ENCODE measurements at places on chromosomes 2 and 18.

DNA sequence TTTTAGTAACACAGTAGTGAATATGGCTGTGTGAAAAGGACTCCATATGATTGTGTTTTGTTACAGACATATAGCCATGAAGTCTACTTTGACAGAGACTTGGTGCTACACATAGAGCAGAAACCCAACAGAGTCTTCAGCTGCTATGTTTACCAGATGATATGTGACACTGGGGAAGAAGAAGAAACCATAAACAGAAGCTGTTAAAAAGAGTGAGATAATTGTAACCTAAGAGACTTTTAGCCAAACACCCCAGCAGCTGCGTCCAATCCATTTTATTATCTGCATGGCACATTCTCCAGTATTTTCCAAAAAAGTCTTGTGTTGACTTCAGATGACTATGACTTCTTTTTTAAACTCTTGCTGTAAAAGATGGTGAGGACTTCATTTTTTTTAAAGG lies 41.4 kb upstream of the CYBRD1 start:
- no peak for DNase-seq

DNA sequence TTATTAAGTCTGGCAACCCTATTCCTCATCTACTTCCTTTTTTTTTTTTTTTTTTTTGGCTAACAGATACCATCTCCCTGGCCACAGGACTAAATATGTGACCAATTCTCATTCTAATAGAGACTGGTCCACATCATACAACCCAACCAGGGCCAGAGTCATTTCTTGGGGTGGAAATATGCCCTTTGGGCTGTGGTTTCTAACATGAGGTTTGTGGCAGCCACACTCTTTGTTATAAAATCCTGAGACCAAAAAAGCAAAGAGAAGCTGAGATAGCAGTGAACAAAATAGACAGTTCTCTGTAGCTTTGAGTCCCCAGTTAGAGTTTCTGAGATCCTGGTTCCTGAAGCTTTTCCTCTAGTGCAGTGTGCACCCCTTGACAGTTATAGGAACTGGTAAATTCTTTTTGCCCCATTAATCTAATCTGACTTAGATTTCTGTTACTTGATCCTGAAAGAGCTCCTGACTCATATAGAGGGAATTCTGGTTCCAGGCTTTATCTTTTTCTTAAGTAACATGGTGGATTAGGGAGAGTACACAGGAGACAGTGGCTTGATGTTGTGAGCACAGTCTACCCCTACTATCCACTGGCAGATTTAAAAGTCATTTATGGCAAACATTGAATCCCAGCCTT lies 86.8 kb downstream of the MAIP1 start:
- no peak for DNase-seq

DNA sequence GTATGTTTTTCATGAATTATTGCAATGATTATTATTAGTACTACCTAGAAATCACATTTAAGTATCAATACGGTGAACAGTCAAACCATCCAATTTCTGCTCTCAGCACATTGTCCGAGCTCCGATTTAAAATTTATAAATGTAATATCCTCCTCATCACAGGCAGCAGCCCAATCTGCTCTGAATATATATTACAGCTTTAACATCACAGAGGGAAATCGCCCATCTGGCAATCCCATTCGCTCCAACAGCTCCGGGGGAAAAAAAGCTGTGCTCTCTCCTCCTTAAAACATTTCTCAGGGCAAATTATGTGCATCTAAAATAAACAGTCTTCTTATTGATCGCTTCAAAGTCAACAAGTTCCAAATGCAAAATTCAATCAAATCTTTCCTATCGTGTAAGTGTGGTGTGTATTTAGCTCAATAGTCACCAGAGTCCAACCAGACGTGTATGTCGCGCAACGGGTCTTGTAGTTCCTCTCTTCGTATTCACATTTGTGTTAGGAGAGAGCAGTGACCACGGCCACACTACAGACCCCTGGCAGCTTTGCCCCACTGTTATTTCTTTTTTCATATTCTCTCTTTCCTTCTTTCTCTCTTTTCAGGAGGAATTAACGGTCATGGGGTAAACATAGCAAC lies 2.4 kb downstream of the FIGN start:
- DNase-seq, result no peak

GRCh38 chr2:47206681-47207080 lies 51.6 kb upstream of the STPG4 start:
- no peak for DNase-seq

- DNase-seq, result no peak
These were observed 29.7 kb upstream of the PID1 start for GRCh38 chr2:229300790-229301189.

- no peak for DNase-seq
These were observed 124.8 kb downstream of the TTC32 start for GRCh38 chr2:19776941-19777514.

DNA sequence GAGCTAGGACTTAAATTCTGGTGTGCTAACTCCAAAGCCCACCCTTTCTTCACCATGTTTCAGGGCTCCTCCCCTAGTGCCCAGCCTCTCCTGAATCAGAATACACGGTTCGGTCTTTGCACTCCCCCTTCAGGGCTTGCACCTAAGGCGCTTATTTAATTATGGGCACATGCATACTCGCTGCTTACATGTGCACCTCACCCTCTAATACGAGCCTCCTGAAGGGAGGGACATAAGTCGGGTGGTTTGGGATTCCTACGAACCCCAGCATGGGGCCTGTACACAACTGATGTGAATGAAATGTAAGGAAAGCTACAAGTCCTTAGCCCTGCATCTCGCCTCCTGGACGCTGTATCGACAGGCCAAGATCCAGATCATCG lies 435 bp downstream of the IFT172 start:
- no peak for DNase-seq

DNA sequence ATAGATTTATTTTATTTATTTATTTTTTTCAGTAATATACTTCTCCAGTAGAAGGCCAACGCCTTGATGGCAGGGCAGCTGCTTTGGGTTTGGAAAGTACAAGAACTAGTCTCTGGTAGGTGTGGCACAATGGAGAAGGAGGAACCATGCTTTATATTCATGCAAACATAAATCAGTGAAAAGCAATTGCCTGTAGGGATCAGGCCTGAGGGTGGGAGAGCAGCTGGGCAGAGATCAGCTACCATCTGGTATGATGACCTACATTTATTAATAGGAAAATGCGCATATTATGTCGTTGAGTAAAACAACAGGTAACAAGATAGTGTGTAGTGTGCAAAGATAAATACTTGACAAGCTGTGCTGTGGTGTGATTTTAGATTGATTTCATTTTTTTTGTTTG lies 120.4 kb upstream of the TLK1 start:
- DNase-seq, result no peak

DNA sequence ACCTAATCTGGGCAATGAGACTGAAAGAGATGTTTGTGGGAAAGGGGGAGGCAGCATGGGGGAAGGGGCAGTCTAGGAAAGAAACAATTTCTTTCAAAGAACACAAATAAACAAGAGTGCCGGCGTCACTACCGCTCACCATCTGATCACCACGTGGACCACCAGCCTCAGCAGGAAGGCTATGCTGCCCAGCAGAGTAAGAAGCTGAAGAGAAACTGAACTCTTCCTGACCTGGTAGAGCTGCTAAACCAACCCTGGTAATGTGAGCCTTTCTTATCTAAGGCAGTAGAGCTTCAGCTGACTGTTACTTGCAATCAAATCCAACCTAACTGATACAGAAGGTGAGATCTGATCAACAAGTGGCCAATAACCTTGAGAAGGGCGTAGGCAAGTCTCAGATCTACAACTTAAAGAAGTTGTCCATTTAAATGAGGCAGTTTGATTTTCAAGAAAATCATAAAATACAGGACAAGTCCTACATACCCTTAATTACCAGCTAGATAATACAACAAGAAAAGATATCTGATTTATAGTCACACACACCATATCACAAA lies 44.2 kb upstream of the SPTBN1 start:
- no peak for DNase-seq
